ENCODE measurements at places on chromosomes 4 and X. TPM values are rescaled to one million over a fixed set of nuclear protein-coding genes. Genes with fewer than 3 reads are reported as not detected.

DNA sequence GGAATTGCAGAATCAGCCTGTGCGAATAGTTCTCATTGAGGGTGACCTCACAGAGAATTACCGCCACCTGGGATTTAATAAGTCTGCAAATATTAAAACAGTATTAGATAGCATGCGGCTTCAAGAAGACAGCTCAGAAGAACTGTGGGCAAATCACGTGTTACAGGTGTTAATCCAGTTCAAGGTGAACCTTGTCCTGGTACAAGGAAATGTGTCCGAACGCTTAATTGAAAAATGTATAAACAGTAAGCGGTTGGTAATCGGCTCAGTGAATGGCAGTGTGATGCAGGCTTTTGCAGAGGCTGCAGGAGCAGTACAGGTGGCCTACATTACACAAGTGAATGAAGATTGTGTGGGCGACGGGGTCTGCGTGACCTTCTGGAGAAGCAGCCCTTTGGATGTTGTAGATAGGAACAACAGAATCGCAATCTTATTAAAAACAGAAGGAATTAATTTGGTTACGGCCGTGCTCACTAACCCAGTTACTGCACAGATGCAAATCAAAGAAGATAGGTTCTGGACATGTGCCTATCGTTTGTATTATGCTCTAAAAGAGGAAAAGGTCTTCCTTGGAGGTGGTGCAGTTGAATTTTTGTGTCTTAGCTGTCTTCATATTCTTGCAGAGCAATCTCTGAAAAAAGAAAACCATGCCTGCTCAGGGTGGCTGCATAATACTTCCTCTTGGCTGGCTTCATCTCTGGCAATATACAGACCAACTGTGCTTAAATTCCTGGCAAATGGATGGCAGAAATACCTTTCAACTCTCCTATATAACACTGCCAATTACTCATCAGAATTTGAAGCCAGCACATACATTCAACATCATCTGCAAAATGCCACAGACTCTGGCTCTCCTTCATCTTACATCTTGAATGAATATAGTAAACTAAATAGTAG is 10.7 kb downstream of the BBS12 start:
- no peak for DNase-seq

DNA sequence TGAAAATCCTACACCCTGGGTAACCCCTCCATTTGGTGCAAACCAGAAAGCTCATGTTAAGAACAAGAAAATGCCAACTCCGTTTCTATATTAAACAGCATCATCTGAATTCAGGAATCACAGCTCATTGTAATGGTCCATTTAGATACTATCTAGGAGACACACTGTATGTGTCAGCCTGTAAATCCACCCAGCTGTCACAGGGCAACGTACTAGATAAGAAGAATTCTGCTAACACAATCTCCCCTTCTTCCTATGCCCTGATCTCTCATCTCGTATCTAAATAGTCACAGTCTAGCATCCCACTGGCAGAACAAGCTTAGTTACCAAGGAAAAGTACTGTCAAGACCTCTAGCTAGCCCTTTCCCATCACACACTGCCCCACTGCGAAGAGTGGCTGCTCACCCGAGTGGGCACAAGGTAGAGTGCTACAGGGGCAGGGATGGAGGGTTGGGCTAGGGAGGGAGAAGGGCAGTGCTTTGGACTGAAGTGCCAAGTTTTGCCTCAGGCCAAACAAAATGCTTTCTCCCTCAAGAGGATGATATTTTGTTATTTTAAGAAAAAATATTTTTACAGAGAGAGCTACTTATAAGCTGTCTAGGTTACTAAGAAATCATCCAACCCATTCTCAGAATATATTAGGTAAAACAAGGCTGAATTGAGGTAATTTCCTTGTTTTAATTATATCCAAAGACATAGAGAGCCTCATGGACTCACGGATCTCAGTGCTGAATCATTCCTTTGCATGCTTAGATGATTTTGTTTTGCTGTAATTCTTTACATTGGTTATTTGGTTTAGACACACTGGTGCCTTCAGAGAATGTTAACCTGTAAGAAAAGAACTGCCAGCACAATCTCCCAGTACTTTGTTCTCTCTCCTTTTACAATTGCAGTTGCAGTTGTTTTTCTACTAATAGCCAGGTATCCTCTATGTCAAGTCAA is 196.6 kb downstream of the PRDM5 start:
- no peak for DNase-seq

- DNase-seq = no peak
Measured at GRCh38 chr4:122458625-122459024, 2.1 kb upstream of the IL2 start.

DNA sequence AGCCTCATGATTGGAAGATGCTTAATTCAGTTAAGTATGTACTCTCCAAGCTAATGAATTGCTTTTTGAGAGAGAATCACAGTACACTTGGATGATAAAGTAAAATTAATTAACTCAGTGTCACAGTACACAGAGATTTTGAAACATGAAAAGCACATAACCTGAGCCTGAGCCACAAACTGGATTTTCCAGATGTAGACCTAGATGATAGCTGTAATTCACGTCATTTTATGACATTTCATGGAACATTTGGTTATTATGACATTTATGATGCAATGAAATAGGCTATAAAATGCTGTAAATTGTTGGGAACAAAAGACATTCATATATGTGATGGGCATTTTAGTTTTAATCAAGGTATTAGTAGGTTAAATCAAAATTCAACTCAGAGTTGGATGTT is 983.7 kb downstream of the STPG2 start:
- no peak for DNase-seq

DNA sequence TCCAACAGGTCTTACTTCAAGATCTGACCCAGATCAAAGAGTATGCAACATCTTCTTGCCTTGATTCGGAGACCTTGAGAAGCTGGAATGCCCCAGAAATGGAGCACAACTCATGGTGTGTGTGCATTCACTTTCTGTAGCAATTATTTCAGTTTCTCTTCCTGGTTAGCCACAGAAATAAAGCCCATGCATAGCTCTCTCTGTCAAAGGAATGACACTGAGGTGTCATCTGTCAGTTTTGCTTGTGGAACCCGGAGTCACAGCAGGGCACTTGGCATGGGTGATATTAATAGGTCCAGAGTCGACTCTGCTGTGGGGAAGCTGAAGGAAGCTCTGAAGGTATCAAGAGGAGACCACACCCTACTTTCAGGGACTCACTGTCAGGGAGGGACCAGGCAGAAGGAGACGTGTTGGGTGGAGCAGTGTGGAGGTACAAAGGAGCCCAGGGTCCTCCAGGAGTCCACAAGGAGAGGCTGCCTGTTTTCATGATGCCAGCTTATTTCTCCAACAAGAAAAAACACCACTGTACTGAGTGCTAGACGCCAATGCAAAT is 10.7 kb downstream of the CLNK start:
- no peak for DNase-seq

GRCh38 chr4:182019148-182019652 is 224.0 kb upstream of the TENM3 start:
- DNase-seq = no peak

GRCh38 chr4:102537269-102537668 is 36.1 kb downstream of the NFKB1 start:
- DNase-seq = no peak

DNA sequence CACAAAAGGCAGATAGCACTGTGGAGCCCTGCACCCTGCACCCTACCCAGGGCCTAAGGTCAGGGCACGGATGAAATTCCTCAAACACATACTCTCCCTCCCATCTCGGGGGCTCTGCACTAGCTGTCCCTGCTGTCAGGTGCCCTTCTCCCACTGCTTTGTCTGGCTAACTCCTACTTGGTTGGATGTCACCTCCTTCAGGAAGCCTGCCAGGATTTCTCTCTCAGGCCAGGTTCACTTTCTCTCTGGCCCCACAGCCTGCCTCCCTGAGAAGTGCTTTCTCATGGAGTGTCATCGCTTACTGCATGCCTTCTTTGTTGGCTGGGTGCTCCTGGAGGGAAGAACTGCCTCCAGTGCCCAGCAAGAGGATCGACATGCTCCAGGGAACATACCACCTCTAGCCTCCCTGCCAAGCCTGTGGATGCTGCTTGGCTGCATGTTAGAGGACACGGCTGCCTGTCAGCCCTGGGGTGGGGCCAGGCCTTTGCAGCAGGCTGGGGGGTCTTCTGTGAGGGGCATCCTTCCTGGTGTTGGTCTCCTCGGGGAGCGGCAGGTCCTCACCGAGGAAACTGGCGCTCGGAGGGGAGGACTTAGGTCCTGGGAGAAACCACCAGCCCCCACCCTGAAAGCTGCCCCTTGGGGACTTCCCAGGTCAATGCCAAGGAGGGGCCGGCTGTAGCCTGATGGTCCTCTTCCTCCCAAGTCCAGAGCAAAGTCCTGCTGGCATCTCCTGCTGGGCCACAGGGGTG is 15.0 kb downstream of the ABLIM2 start:
- no peak for DNase-seq

DNA sequence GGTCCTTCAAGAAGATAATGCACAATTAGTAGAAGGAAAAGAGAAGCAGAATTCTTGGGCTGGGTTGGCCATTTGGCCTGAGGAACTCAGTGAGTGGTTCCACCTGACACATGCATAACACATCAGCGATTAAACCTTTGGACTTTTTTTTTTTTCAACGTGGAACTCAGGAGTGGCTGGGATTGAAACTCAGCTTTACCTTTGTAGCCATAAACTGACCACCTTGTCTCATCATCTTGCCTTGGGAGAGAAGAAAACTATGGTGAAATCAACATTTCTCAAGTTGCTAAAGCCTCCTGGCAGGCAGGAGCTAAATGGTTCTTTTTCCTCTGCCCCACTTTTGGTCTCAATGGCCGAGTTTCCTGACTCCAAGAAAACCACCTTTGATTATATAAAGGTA is 16.3 kb downstream of the PTTG2 start:
- no peak for DNase-seq

GRCh38 chr4:99403380-99404184 is 31.6 kb downstream of the ADH7 start:
- no peak for DNase-seq

DNA sequence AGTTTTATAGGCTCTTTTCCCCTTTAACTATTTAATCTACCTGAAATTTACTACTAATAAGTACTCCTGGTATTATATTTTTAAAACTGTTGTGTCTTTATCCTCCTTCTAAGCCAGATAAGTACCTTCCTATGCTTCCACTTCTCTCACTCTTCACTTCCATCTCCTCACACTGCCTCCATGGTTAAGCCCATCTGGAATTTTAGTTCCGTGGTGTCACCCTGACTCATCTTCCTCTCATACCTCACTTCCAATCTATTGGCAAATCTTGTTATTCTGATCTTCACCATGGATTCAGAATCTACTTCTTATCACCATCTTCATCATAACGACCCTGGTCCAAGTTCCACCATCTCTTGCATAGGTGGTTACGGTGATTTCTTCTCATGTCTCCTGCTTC is 32.7 kb upstream of the DAPP1 start:
- DNase-seq = no peak

- no peak for DNase-seq
Measured at GRCh38 chrX:45758738-45759397, 558.2 kb upstream of the DIPK2B start.

DNA sequence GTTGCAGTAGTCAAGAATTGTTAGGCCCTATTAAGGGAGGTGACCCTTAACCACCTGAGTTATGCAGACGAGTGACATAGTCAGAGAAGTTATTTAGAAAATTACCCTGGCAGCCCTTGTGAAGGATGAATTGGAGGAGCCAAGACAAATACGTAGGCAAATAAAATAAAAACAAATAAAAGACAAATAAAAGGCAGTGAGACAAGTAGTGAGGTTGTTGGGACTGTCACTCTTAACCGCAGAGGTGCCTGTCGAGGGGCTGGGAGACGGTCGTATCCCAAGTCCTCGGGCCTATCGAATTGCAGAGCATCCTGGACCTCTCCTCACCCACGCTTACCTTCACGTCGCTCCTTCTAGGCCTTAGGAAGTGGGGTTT is 58.0 kb upstream of the ZC4H2 start:
- no peak for DNase-seq

GRCh38 chr4:98516441-98517217 is 141.8 kb downstream of the TSPAN5 start:
- DNase-seq = no peak

GRCh38 chr4:53967986-53968385 is 96.4 kb downstream of the CHIC2 start:
- DNase-seq = no peak

DNA sequence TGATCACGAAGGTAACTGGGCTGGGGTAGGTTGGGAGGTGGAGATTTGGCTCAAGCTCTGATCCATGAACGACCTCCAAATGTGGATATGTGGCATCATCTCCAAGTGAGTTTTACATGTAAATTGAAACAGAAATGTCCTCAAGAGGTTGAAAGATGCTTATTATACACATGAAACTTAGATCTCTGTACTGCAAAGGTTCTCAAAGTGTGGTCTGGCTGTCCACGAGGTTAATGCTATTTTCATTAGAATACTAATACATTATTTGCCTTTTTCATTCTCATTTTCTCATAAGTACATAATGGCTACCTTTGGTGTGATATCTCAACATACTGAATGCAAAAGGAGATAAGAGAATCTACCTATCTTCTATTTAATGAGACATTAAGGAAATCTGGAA is 198.2 kb downstream of the RASL11B start:
- no peak for DNase-seq

GRCh38 chr4:145843639-145844038 is 95.0 kb downstream of the ZNF827 start:
- DNase-seq = no peak

DNA sequence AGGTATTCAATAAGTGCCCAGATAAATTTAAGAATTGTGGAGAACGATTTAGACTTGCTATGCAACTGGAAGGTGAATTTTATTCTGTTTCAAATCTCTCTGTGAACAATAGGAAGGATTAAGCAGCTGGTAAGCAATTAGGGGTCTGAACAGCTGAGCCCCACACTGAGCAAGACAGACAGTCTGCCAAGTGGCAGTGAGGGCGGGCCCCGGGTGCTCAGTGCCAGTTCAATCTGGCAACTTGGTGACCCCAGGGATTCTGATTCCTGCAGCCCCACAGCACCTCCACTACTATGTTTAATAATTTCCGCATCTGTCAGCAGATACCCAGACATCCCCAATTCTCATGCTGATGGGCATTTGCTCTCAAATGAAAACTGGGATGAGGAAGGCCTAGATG is 317.3 kb downstream of the PPP1R2C start:
- no peak for DNase-seq

DNA sequence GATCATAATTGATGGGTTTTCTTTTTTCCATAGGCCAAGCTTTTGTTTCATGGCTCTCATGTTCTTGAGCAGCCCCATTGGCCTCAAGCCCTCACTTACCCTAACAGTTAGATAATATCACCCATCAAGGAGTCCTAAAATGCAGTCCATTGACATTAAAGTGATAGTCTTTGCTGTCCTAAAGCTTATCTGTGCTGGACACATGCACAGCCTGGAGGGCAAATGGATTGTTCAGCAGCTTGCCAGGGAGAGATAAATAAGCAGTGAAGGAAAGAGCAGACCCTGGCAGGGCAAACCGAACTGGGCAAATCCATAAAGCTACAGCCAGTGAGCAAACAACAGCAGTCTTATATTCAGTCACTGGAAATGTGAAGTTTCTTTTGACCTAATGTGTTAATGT is 199.6 kb upstream of the MID1 start:
- DNase-seq = no peak

GRCh38 chrX:19840899-19841648 is 46.3 kb downstream of the SH3KBP1 start:
- DNase-seq = no peak

GRCh38 chrX:126655061-126655460 is 102.4 kb upstream of the DCAF12L1 start:
- DNase-seq = no peak

The BMP15 gene
- not detected for polyA plus RNA-seq

The SUPT20HL2 gene
- polyA plus RNA-seq = not detected

The ARHGAP24 gene
- 34.3 TPM for polyA plus RNA-seq

The S100G gene
- polyA plus RNA-seq = not detected

The TCEANC gene
- 6.6 TPM for polyA plus RNA-seq

The NHS gene
- polyA plus RNA-seq = 15.5 TPM
